Endothelial cell of umbilical vein (primary cell): ENCODE measurements at places on chromosomes 3 and 15. TPM values are rescaled to one million over a fixed set of nuclear protein-coding genes. Genes with fewer than 3 reads are reported as not detected.

The HIGD2B gene
- total RNA-seq, result not detected in 2 replicates

The LTF gene
- total RNA-seq, result not detected in 2 replicates

The KIF15 gene
- 20.9 and 21.6 TPM in 2 replicates for total RNA-seq

The TTC21A gene
- 6.3 and 7.8 TPM in 2 replicates for total RNA-seq
